ENCODE measurements at places on chromosomes 3 and 15.

GRCh38 chr15:59524331-59524731, 86.3 kb downstream of the FAM81A start:
- no peak for DNase-seq

GRCh38 chr3:98843266-98843959, 58.1 kb downstream of the DCBLD2 start:
- no peak for DNase-seq

- DNase-seq, result no peak
These were observed 15.2 kb downstream of the ITPR1 start for GRCh38 chr3:4508048-4508981.

GRCh38 chr3:194380326-194380725, 10.8 kb upstream of the LRRC15 start:
- DNase-seq, result no peak

GRCh38 chr15:55741833-55742497, 987 bp downstream of the PRTG start:
- no peak for DNase-seq

GRCh38 chr15:33114374-33114717, 80.2 kb downstream of the FMN1 start:
- no peak for DNase-seq

- DNase-seq, result no peak
These were observed 50.0 kb downstream of the PPARG start for GRCh38 chr3:12338595-12339546.

DNA sequence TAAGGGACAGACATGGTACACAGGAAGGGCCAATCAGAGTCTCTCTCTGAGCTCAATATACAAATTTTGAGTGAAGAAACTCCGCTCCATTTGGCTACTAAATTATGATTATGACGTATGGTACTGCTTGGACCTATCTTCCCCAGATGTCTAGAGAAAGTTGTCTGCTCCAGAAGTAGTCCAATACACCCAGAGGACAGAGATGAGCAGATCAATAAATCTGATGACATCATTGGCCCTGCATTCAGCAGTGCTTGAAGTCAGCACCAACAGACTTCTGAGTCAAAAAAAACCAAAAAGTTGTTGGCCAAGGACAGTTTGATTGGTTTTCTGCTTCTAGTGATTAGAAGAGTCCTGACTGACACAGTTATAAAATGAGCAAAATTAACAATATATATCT, 19.9 kb upstream of the ARHGEF26 start:
- DNase-seq, result no peak

DNA sequence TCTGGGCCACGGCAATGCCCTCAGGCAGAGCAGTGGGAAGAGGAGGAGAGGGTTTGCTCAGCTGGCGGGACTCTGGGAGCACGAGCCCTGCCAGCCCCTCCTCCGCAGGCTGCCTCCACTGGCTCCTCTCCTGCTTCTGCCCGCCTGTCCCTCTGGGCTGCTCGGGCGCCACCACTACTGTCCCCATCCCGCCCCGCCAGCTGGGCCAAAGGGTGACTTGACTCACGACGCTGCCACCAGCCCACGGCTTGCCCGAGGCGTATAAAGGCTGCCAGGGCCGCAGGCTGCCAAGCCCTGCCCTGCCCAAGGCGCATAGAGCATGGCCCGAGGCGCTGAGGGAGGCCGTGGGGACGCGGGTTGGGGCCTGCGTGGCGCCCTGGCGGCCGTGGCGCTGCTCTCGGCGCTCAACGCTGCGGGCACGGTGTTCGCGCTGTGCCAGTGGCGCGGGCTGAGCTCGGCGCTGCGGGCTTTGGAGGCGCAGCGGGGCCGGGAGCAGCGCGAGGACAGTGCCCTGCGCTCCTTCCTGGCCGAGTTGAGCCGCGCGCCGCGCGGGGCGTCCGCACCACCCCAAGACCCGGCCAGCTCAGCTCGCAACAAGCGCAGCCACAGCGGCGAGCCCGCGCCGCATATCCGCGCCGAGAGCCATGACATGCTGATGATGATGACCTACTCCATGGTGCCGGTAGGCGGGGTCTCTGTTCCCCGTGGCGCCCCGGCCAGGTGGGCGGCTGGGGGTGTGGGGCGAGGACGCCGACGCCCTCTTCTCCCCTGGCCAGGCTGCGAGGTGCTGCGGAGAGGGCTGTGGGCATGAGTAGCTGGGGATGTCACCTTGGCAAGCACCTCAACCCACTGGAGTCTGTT, at the start of gene GLDN:
GLDN (plus strand) TSS at position 290 of the 861 bp plus-strand sequence; CDS start at position 320, 30 bp downstream.
- DNase-seq, result no peak

DNA sequence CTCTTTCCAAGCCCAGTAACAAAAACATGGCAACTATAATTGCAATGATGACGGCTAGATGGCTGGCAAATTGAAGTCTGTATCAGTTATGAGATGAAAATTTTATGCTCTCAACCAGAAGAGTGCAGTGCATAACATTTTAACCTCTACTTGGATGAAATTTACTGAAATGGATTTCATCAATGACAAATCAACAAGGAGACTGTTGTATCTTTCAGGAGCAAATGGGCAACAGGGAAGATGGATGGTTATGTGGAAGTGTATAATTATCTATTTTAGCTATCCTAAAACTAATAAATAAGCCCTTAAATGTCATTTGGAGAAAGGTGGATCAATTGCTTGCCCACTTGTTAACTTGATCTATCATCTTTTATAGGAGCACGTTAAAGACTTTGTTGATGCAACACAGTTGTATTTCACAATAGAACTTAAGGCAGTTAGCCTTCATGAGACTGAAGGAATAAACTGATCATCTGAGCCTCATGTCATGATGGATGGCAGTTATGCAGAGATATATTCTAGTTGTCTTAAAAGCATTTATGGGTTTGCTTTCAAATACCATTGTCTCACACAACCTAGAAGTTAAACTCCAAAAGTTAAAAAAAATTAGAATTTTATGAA, 315.1 kb upstream of the TBC1D5 start:
- no peak for DNase-seq

DNA sequence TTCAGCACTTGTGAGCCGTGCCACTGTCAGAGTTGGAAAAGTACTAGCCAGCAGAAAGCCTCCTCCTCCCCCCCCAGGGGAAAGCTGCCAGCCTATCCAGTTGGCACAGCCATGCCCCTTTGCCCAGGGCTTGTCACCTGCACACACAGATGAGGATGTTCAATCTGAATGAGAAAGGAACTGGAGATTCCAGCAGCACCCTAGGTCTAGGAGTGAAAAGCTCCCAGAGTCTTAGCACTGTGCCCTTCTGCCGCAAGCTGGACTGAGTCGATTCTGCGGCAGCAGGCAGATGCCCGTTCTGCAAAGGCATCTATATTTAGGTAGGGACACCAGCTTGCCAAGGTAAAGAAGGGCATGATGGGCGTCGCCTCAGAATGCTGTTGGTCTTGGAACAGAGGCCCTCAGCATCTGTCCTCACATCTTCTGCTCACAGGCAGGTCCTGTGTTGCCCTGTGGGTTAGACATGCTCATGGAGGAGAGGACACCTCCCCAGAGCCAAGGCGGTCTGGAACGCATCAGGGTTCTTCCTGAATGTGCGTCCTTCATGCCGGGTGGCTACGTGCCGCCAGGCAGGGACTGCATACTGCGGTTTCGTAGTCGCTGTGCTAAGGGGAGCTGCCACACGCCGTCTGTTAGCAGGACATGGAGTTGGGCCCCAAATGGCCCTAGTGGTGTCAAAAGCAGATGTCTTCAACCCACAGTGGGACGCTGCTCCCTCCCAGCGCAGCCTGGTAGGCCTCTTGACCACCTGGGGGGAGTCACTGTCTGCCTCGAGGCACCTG, 109.5 kb downstream of the VGLL4 start:
- DNase-seq, result no peak

GRCh38 chr3:155663467-155664212, 81.2 kb downstream of the PLCH1 start:
- DNase-seq, result no peak

- no peak for DNase-seq
These were observed 16.0 kb downstream of the LTF start for GRCh38 chr3:46448721-46449120.

- peak; percentile 67 for DNase-seq
These were observed at the start of gene ZMYND10 for GRCh38 chr3:50345586-50346234. TSS of gene ZMYND10 (minus strand) at chr3:50345732. CDS start at chr3:50345579, 153 bp downstream.

DNA sequence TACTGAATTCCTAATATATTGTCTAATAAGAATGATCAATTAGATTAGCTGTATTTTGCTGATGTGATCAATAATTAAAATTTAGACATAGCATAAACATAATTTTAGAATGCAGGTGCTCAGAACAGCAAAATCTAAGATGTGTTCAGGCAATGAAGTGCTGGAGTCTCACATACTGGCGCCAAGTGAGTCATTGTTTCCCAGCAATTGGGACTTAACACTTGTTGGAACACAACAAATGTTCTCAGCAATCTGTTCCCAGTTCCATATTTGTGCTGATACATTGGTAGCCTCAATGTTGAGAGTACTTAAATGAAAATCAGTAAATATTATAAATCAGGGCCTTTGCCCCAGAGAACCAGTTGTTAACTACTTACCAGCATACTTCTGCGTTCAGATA, 619.0 kb downstream of the ROBO1 start:
- DNase-seq, result no peak

DNA sequence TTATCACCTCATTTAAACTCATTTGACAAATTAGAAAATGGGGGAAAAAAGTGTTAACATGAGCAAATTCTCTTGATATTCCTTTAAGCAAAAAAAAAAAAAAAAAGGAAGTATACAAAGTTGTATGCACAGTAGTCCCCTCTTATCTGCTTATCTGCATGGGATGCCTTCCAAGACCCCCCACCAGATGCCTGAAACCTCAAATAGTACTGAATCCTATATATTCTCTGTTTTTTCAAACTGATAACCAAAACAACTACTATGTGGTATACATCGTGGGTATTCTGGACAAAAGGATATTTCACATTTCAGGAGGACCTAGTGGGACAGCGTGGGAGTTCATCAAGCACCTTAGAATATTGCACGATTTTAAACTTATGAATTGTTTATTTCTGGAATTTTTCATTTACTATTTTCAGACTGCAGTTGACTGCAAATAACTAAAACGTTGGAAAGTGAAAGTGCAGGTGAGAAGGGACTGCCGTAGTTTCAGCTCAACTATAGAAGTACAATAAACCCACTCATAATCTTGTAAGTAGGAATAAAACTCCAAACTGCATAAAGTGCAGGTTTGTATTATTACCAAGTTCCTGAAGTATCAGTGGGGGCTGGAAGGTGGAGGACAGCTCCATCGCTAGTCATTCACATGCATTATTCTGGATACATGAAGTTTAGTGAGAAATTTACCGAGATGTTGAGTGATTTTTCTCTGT, 43.6 kb upstream of the PLCL2 start:
- no peak for DNase-seq

- no peak for DNase-seq
These were observed 77.7 kb downstream of the CBLB start for GRCh38 chr3:105791131-105791530.

All from activated T-helper 1 cell treated with anti-CD3 and anti-CD28 coated beads, Interleukin-2, amount 50 U/mL, for 16 hours (primary cell).